Urothelium cell line (cell line): ENCODE measurements at places on chromosomes 2 and 18.

DNA sequence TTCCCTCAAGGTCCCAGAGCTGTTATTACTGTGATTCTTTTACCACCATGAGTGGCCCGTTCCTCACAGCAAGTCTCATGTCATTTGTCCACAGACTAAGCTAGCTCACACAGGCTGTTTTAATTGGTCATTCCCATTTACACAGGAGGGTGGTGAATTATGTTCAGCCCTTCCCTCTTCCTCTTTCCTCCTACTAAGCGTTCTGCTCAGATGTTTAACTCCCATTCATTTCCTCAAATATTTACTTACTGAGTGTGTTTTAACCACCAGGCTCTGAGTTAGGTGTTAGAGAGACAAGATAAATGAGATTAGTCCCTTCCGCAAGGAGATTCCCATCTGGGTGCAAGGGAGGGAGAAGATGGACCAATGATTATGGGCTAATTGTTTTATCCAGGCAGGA is 403.6 kb upstream of the ACVR2A start:
- DNase-seq = no peak

- DNase-seq = no peak
Measured at GRCh38 chr2:18922276-18922675, 332.9 kb upstream of the NT5C1B start.

GRCh38 chr2:55743583-55743982 is 49.9 kb upstream of the PNPT1 start:
- peak; percentile 40 for DNase-seq

GRCh38 chr2:240319221-240319854 is 116.1 kb upstream of the GPC1 start:
- DNase-seq = no peak

GRCh38 chr2:124050833-124051497 is 25.9 kb downstream of the CNTNAP5 start:
- DNase-seq = no peak

DNA sequence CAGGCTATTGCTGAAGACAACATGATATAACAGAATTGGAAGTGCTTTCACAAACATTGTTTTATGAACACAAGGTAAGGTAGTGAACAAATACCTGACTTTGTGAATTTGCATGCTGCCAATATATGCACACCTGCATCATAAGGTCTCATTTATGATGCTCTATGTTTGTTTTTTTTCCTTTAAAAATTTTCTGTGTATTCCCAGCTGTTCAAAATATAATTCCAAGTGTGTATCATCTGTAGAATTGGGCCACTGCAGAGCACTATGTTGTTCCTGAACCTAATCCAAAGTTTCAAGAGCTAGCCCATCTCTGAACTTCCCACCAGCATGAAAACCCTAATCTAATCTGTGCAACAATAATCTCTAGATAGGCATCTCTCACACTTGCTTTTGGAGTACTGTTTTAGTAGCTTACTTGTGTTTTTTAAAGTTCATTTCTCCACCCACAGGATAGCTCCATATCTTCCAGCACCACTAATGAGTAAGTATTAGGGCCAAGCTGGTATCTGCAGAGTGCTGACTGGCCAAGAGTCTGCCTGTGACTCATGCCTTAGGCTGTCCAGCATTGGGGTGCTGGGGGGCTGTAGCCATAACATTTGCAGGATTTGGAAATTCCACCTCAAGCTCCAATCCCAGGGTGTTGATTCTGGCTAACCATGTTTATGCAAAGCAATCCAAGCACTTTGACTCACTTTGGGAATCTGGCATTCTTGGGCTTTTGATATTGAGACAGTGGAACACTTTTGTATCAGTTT is 208.2 kb upstream of the REV1 start:
- DNase-seq = peak; percentile 62

- no peak for DNase-seq
Measured at GRCh38 chr2:46013726-46014125, 283.5 kb upstream of the EPAS1 start.

DNA sequence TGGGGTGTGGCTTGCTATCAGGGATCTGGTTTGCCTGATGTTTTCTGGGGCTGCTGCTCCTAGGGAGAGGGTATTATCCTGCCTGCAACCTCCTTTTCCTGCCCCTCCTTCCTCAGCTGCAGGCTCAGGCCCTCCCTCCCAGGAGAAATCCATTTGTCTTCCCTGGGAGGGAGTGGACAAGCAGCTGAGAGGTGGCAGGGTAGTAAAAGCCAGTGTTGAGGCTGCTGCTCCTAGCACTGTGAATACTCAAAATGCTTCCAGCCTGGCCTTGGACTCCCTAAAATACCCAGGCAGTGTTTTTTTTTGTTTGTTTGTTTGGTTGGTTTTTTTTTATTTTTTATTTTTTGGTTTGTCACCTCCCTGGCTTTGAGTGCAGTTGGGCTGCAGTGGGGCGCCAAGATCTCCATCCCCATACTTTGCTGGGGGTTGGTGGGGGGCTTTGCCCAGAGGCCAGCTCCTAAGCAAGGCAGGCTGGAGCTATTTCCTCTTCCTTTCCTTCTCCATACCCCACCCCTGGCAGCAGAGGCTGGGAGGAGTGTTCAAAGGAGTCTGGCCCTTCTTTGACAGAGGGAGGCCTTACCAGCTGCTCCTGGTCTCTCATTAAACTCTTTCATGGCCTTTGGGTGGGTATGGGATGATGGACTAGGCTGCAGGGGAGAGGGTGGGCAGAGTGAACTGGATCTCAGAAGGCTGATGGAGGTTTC is 13.6 kb downstream of the HOXD3 start:
- no peak for DNase-seq

DNA sequence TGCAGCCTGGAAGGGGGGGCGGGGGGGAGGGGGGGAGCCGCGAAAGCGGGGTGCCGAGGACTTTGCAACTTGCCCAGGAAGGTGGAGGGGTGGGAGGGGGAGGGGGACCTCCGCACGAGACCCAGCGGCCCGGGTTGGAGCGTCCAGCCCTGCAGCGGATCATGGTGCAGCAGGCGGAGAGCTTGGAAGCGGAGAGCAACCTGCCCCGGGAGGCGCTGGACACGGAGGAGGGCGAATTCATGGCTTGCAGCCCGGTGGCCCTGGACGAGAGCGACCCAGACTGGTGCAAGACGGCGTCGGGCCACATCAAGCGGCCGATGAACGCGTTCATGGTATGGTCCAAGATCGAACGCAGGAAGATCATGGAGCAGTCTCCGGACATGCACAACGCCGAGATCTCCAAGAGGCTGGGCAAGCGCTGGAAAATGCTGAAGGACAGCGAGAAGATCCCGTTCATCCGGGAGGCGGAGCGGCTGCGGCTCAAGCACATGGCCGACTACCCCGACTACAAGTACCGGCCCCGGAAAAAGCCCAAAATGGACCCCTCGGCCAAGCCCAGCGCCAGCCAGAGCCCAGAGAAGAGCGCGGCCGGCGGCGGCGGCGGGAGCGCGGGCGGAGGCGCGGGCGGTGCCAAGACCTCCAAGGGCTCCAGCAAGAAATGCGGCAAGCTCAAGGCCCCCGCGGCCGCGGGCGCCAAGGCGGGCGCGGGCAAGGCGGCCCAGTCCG is 540 bp downstream of the SOX11 start:
- no peak for DNase-seq

DNA sequence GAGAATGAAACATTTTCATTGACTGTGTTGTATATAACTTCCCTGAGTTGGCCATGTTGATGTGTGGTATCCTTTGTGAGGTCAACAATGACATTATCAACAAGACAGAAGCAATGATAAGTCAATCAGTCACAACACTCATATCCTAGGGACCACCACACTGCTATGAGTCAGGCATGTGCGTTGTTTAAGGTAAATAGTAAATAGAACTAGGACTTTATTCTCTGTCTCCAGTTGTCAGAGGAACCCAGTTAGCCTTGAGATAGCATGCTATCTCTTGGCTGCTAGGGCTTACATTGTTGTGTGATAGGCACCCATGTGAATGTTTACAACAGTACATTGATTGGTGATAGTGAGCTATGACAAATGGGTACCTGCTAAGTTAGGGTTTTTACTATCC is 37.3 kb downstream of the GPD2 start:
- DNase-seq = no peak

DNA sequence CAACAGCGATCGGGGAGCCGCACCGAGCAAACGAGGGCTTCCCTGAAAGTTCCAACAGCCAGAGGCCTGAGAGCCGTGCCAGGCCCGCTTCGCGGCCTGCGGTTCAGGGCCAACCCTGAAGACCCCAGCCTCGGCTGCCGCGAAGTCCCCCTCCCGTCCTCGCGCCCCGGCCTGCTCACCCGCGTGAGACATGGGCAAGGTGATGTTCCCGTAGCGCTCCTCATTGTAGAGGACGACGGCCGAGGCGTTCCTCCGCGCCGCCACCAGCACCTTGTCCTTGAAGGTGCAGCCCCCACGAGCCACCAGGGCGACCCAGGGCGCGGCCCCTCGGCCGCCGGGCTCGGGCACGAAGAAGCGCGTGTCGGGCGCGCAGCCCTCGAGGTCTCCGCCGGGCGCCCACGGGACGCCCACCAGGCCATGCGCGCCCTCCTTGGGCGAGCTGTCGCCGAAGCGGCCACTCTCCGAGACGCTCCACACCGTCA is 510 bp downstream of the RNF149 start:
- peak; percentile 53 for DNase-seq

GRCh38 chr18:33014060-33014796 is 241.4 kb upstream of the KLHL14 start:
- DNase-seq = no peak

- no peak for DNase-seq
Measured at GRCh38 chr2:222747526-222748160, 76.2 kb downstream of the MOGAT1 start.

GRCh38 chr2:56613254-56613653 is 429.5 kb downstream of the CCDC85A start:
- no peak for DNase-seq
